Activated T-helper 1 cell treated with anti-CD3 and anti-CD28 coated beads, Interleukin-2, amount 50 U/mL, for 16 hours (primary cell): ENCODE measurements at places on chromosomes 2 and 18.
A peak's percentile ranks its signal among the peaks of the same experiment; 100 is the strongest.

DNA sequence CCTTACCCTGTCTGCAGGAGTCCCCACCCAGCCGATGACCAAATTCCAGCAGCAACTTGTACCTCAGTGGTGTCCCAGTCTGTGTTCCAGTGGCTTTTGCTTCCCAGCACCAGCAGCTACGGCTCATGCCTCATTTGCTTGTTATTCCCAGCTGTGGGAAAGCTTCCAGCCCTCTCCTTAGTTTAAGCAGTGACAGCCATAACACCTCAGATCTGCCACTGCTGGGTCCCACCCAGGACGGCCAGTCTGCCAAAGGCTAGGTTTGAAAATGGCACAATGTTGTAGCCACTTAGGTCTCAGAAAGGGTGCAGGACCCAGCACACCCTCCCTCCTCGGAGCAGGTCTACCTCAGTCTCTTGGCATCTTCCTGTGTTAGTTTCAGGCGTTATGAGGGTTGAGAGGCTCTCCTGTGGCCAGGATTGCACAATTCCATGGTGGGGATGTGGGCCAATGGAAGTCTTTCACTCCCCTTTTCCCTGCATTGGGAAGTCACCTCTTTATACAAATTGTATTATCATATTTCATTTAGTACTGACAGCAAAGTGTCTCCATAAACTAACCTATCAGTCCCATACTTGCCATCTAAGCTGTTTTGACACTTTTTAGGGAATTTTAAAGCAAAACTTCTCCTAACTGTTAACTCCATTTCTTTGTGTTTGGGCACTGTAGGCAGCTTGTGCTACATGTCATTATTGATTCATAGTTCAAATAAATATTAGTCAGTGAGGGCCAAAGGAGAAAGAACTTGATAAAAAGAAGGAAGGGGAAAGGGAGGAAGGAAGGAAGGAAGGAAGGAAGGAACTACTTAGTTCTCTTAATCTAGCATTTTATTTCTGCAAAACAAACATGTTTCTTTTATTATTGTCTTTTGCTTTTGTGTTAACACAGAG is 62.9 kb upstream of the FAM110C start:
- DNase-seq = no peak

- DNase-seq = no peak
These were observed 89.8 kb downstream of the PRPF40A start for GRCh38 chr2:152627351-152627957.

GRCh38 chr2:49265471-49265870 is 111.2 kb upstream of the FSHR start:
- no peak for DNase-seq

- DNase-seq = no peak
These were observed 77.2 kb downstream of the NEURL3 start for GRCh38 chr2:96427917-96428316.

- no peak for DNase-seq
These were observed 292.3 kb upstream of the ID2 start for GRCh38 chr2:8389431-8390108.

DNA sequence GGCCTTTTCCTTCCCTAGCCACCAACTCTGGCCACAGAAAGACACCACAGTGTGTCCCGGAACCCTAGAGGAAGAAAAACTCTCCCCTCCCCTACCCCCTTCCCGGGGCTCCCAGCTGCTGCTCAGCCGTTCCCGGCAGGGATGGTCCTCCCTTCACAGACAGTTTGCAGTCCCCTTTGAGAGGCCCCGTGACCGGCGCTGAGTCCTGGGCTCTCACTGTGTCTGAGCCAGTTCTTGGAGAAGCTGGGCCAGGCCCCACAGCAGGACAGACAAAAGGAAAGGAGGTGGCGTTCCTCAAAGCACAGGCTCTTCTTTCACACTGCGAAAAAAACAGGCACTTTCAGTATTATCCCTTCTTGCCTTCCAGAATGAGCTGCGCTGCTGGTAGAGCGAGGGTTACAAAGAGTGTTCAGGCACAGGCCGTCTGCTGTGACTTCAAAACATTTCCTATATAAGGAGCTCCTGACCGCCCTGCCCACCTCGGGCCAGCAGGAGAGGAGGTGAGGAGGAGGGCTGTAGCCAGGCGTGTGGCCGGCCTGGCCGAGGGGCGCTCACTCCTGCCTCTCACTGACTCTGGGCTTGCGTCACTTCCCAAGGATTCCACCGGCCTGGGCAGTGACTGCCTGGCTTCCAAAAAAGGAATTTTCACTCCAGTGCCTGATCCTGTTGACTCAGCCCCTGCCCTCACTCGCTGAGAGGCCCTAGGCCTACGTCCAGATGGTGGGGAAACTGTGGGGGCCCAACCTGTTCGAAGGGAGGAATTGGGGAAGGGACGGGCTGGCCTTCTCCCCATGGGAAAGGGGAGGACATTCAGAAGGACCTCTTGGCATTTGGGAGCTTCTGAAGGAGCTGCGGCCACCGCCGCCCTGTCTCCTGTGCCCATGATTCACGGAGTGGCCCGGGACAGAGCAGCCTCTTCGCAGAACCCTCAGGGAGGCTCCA is 24.9 kb downstream of the CIDEA start:
- DNase-seq = no peak

DNA sequence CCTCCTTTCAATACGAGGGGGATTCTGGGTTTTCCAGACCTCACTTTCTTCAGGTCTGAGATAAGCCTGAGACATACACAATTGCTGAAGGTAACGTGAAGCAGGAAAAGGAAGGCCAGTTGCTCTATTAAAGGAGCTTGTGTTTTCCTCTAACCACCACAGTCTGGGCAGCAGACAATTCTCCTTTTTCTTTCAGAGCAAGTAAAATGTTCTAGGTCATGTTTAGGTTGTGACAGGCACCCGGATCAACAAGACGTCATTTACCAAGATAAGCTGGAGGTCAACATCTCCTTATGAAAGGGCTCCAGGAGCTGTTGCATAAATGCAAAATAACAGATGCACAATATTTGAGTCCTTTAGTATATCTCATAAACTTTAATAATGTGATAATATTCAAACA is 148.1 kb downstream of the SLC8A1 start:
- no peak for DNase-seq

- DNase-seq = no peak
These were observed at the start of gene INPP1 for GRCh38 chr2:190343536-190344275. TSS of gene INPP1 (plus strand) at chr2:190343589. CDS start at chr2:190360103, 16,514 bp downstream.

DNA sequence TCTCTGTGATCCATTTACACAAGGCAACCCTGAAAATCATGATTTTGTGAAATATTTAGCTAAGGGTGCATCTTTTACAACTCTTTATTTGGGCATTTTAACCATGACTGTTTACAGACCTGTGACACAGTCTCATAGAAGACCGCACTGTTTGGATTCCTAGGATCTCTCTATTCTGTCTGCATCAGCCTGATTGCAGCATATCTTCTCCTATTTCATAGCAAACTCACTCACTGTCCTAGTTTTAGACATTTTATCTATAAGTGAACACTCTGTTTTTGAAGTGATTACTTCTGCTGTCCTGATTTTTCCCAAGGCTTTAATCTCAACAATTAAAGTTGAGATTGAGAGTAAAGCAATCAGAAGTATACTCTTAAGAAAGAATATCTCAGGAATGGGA is 56.2 kb downstream of the CAVIN2 start:
- DNase-seq = no peak

DNA sequence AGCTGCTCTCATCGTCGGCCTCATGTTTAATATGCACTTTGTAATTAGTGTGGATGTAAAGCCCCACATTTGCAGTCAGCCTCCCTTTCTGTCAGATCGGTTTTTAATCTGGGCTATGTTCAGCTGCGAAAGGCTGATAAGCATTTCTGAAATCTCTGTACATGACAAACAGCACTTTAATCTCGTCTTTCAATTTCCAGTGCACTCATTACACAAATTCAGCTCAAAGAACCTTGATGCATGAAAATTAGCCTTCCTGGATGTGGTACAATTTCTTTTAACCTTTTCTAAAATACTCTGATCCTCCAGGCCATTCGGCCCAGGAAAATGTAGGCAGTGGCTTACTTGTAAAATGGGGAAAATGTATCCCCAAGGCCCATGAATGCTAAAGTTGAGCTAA is 265.1 kb downstream of the RND3 start:
- DNase-seq = no peak

- no peak for DNase-seq
These were observed 273.1 kb upstream of the SLC14A2 start for GRCh38 chr18:45342166-45342565.

GRCh38 chr2:80393991-80394390 is 89.4 kb upstream of the LRRTM1 start:
- DNase-seq = no peak

GRCh38 chr2:105538840-105539239 is 140.0 kb upstream of the FHL2 start:
- DNase-seq = no peak

DNA sequence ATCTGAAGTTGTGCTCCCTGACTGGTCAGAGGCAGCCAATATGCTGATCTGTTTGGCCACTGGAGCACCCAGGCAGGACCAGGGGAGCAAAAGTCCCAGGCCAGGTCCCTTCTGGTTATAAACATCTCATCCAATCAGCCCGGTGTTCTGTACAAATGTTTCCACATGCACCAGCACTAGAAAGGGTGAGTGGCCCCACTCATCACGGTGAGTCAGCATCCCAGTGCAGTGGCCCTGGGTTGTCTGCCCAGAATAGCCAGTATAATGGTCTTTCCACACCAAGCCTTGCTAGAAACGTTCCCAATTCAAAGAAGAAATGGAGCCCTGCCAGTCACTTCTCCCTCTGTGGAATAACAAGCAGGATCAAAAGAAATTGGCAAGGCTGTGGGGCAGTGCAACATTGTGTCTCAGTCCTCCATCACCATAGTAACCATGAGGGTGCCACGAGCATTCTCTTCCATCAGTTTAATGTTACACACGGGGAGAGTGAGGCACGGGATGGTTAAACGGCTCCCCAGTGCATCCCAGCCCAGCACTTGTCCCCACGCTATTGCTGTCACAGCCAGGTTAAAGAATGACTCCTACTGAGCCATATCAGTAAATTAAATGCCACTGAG is 174.9 kb downstream of the SEPTIN10 start:
- DNase-seq = no peak

GRCh38 chr2:65438137-65438899 is 5.9 kb upstream of the SPRED2 start:
- DNase-seq = no peak

- DNase-seq = no peak
These were observed 42.8 kb upstream of the STK17B start for GRCh38 chr2:196214156-196214555.

GRCh38 chr18:29259838-29260237 is 1082.9 kb upstream of the CDH2 start:
- DNase-seq = no peak

- DNase-seq = no peak
These were observed 45.8 kb upstream of the PUM2 start for GRCh38 chr2:20396356-20397000.

DNA sequence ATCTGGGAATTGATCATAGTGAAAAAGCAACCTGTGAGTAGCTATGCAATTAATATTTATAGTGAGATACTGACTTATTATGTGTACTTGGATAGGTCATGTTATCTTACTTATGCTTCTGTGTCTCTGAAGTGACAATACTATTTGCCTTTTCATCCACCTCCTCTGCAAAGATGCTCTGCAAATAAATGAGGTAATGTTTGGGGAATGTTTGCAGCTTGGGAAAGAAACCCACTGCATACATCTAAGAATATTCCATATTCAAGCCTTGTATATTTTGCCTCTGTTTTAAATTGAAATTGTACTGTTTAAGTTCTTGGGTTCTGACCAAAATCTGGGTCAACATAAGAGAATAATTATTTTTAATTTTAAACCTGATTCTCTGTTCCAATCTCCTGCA is 217.4 kb upstream of the DTNA start:
- DNase-seq = no peak

- DNase-seq = no peak
These were observed 104.5 kb downstream of the DGKD start for GRCh38 chr2:233458826-233459225.

DNA sequence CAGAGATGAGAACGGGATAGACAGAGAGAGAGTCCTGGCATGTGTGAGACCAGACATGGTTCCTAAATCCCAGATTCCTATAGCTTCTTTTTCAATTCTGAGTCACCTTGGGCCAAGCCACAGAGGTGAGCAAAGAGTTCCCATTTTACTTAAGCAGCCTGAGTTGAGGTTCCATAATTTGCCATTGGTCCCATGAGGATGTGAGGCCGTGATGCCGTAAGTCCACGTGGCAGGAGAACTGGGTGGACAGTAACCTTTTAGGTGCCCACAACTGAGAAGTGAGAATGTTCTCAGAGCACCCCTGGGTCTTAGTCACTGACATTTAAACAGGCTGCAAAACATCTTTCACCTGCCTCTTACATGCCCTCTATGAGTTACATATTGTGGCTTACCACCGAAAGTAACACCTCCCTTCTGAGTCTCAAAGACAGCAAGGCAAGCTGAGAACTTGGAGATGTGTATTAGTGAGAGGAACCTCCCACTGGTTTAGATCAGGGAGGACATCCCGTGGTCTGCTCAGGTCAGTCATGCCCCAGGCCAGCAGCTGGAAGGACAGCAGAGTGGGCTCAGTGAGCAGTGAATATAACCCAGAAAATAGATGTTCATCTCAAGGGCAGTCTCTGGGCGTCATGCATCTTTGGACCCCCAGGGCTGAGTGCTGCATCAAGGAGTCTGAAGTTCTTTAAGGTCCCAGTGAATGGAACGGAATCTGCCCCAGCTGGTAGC is 127.9 kb upstream of the LGALSL start:
- DNase-seq = peak; percentile 26

DNA sequence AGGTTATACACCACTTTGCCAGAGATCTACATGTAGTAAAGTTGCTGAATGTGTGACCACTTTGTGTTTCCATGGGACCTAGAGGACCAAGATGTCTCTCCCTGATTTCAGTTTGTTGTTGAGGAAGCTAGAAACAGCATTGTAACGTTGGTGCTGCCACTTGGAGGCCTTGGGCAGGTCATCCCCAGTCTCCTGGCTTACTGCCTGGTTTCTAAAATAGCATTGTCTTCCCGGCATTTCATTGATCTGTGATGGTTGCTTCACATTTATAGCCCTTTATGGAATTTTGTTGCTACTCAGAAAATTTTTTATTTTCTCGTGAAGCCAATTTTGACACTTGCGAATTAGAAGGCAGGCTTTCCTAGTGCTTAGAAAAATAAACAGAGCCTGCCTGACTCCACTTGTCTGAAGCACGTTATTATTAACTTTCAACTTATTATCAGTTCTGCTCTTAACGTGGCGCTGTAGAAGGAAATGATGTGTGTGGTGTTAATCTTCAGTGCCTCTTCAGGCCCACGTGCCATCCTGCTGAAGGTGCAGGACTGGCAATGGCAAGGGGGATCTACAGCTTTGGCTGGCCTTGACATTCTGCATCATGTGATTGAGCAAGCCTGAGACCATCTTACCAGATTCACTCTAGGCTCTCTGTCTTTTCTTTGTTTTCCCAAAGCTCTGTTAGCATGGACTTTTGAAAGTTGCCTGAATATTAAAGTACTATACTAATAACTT is 59.9 kb downstream of the INPP4A start:
- DNase-seq = no peak
